ENCODE measurements at places on chromosomes 2 and 18. TPM values are rescaled to one million over a fixed set of nuclear protein-coding genes. Genes with fewer than 3 reads are reported as not detected.

- no peak for DNase-seq
Measured at GRCh38 chr18:14900435-14900834, 152.5 kb downstream of the ANKRD30B start.

GRCh38 chr2:151716721-151717120 is 17.6 kb downstream of the NEB start:
- no peak for DNase-seq

DNA sequence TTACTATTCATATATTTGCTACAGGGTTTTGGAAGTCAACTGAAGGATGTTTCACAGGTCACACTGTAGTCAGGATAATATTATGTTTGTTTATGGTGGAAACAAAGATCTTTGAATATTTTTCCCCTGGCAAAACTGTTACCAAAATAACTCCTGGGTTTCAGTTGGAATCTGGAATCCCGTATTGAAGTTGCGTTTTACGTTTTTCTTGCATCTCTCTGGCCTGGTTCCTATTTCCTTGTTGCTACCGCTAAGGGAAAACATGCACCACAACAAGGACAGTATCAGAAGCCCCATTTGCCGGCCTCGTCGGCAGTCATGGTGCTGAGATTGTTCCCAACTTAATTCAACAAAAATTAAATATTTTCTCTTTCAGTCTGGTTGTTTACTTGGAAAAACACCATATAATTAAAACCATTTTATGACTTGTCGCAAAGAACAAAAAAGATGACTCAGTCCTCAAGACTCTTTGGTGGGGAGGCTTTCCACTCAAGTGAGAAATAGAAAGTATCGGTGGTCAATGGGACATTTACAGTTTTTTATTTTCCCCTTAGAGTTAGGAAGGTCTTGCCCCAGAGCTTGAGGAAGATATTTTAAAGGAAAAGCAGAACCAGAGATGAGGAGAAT is 42.3 kb downstream of the EN1 start:
- DNase-seq = no peak

GRCh38 chr2:183028108-183028507 is 10.1 kb downstream of the NCKAP1 start:
- DNase-seq = no peak

- no peak for DNase-seq
Measured at GRCh38 chr2:128590309-128591021, 271.8 kb upstream of the HS6ST1 start.

- DNase-seq = no peak
Measured at GRCh38 chr2:36343606-36344005, 12.0 kb upstream of the CRIM1 start.

The GYPC gene
- total RNA-seq = 93.4 TPM

DNA sequence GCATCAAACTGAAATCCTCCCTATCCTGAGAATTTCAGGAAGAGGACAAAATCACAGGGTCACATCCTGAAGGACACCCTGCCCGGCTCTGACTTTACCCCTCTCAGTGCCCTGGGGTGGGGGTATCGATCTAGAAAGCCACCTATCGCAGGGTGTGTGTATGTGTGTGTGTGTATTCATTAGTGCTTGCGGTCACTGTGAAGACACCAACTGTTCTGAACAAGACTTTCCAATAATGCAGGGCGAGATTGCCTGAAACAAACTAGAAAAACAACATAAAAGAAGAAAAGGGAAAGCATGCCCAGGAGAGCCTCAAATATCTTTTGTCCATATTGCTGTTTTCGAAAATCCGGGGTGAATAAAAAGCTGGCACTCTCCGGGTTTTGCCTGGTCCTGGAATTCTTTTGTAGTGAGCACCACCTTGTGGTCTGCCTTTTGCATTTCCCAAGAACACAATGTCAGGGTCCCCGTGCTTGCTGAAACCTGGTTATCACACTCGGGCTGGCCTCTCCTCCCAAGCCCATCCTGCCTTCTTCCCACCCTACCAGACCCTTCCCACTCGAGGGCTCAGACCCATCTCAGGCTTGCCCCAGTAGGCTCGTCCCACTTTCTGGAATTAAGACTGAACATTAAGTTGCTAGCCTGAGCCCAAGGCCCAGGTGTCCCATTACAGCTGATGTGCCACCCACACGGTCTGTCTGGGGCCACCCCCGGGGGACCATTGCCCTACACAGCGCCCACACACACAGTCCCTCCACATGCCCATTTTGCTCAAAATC is 25.0 kb upstream of the COPS8 start:
- no peak for DNase-seq

- DNase-seq = no peak
Measured at GRCh38 chr2:173028141-173028540, 47.5 kb upstream of the MAP3K20 start.

DNA sequence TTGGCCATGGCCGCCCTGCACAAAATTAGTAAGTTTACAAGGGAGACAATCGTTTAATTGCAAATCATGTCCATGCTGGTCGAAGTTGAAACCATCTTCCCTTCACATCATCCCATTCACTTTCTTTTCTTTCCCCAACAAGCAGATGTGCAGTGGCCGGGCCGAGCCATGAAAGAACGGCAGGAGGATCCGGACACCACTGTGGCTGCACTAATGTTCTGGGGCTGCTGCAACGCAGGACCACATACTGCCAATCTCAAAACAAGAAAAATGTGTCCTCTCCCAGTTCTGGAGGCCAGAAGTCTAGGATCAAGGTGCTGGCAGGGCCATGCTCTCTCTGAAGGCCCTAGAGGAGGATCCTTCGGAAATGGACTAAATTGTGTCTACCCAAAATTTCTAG is 227.4 kb upstream of the MYT1L start:
- no peak for DNase-seq

The PTPRN gene
- not detected for total RNA-seq

Data from activated T-cell treated with anti-CD3 and anti-CD28 coated beads, Interleukin-2, amount 50 U/mL, for 4 hours (primary cell).